ENCODE measurements at places on chromosomes 4 and X. TPM values are rescaled to one million over a fixed set of nuclear protein-coding genes. Genes with fewer than 3 reads are reported as not detected.

The UNC5C gene
- 0.53 TPM for total RNA-seq

The CTAG1A gene
- total RNA-seq, result not detected

The MAGEA9B gene
- total RNA-seq, result not detected

The PNMA3 gene
- not detected for total RNA-seq

The BEND2 gene
- total RNA-seq, result not detected

The RASSF6 gene
- 2.2 TPM for total RNA-seq

The GEMIN8 gene
- total RNA-seq, result 14.4 TPM

The OSTC gene
- total RNA-seq, result 81.5 TPM

The SLC10A7 gene
- 10.6 TPM for total RNA-seq

The RTL9 gene
- 0.10 TPM for total RNA-seq

The IL2 gene
- not detected for total RNA-seq

The ADGRG4 gene
- total RNA-seq, result not detected

The KIAA1210 gene
- total RNA-seq, result 0.02 TPM
